ENCODE measurements at places on chromosomes 16 and 17.

DNA sequence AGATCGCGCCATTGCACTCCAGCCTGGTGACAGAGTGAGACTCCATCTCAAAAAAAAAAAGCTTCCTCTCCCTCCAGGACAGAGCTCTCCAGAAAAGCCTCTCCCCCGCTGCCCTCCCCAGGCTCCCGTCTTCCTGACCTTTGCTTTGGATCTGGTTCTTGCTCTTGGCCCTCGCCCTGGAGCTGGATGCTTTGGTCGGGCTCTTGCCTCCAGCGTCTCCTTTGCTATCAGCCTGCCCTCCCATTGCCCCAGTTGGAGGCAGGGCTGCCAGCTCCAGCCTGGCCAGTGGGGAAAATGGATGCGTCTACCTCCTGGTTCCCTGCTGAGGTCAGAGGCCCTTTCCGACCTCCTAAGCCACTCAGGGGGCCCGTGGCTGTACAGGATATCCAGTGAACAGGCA is 35.9 kb downstream of the TRARG1 start:
- no peak for DNase-seq

DNA sequence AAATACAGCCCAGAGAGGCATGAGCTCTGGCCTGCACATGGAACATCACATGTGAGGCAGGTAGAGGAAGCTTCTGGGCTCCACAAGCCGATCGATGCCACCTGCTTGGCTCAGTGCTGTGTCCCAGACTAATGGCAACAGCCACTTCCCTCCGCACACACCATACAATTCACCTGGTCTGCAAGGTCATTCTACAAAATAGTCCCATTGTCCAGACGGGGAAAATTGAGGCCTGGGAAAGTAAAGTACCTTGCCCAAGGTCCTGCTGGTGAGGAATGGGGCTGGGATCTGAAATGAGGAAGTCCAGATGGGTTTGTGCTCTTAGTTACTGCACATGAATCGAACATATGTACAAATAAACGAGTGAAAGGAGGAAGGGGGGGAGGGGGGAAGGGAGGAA is 88.0 kb downstream of the LITAF start:
- no peak for DNase-seq

DNA sequence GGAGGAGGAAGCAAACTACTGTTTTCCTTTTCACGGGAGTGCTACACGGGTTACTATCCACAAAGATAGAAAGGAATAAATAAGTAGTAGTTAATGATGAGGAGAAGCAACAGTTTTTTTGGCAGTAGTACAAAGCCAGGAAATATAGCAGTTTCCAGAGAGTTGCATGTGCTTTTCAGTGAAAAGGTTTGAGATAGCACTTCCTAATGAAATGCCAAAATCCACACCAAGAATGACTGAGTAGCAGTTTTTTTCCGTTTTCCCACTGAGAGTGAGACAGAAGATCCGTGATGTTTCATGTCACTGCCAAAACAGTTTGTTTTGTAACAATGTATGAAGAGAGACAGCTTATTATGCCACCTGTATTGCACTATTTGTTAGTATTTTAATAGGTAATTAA is 129.1 kb downstream of the STX8 start:
- no peak for DNase-seq

- no peak for DNase-seq
Measured at GRCh38 chr16:52677501-52677900, 130.6 kb upstream of the TOX3 start.

DNA sequence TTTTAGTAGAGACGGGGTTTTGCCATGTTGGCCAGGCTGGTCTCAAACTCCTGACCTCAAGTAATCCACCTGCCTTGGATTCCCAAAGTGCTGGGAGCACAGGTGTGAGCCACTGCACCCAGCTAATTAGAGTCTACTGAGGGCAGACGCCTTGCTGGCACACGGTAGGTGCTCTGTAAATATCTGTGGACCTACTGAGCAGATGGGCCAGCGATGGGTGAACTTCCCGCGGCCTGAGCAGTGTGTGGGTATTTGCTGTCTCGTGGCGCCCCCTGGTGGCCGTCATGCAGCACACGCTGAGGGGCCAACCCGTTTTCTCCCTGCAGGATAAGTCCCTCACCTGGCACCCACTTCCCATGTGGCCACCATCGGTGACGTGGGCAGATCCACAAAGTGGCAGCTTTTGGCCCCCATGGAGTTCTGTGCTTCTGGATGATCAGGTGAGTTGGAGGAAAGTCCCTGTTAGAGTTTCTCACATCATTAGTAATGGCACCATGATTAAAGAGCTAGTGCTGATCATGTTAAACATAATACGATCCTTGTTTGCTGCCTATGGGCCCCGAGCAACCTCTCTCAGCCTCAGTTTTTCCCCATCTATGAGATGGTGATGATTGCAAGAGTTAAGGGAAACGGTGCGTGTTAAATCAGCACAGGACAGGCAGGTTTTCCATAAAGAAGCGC is 40.7 kb downstream of the ZDHHC7 start:
- peak; percentile 97 for DNase-seq

DNA sequence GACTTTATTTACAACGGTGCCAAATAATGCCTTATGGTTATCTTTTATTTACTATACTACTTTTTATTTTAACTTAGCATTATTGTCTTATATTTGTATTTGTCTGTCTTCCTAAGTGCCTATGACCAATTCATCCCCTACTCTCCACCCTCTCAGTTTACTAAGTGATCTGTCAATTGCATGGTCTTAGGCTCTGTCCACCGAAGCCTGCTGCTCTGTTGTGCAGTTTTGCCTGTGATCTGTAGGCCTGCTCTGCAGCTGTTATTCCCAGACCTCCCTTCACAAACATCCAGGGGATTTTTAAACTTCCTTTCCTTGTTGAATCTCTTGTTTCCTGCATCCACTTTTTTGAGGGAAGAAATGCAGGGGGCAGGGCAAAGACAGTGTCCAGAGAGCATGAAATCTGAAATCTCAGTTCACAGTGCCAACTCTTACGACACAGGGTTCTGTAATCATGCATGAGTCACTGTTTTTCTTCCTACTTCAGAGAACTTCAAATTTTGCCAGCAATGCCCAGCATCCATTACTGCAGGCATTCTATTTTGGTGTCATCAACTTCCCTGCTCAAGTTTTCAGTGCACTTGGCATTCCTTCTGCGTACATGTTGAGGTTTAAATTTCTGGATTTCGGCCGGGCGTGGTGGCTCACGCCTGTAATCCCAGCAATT is 11.4 kb downstream of the SLFN5 start:
- peak; percentile 10 for DNase-seq

GRCh38 chr16:23081675-23082119 is 67.6 kb downstream of the USP31 start:
- DNase-seq: no peak

GRCh38 chr17:72426948-72427760 is 306.3 kb downstream of the SOX9 start:
- no peak for DNase-seq

DNA sequence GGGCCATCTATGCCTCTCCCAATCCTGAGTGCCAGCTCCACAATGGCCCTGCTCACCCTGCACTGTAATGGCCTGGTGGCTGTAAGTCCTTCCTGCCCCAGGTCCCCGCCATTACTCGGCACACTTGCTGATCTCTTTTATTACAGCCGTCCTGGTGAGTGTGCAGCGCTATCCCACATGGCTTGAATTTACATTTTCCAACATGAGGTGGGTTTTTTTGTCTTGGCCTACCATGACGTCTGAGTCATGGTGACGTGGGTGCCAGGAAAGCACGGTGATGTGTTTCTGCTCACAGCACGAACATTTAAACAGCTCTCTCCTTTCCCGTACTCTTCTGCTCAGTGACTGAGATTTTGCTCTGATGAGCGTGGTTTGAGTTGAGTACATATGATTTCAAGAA is 55.2 kb upstream of the FOXF1 start:
- no peak for DNase-seq

DNA sequence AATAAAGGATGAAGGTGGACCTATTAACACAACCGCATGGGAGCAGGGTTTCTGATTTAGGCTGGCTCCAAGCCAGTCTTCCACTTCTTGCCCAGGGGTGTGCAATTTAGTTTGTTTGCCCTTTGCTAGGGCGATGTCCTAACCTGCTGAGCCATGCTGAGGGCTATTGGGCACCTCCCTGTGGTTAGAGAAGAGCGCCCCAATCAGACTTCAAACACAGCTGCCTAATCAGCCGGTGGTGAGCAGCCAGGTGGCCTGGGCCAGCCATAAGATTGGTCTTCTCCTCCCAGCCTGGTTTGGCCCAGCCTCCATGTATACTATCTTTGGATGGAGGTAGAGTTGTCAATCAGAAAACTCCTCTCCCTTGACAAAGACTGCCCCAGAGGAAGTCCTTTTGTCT is 15.7 kb downstream of the TMEM94 start:
- DNase-seq: no peak

- DNase-seq: no peak
Measured at GRCh38 chr17:73386561-73386960, 74.8 kb upstream of the CDC42EP4 start.

DNA sequence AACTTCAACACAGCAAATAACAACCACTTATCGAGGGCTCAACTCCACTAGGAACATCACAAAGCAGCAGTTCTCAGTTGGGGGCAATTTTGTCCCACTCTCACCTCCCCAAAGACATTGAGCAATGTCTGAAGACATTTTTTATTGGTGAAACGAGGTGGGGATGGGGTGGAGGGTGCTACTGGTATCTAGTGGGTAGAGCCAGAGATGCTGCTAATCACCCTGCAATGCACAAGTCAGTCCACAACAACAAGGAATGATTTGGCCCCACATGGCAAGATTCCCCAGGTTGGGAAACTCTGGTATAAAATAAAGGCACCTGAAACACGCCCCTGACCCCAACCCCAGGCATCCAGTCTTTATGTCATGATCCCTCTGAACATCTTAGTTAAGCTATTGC is 33.3 kb downstream of the TLE7 start:
- no peak for DNase-seq

DNA sequence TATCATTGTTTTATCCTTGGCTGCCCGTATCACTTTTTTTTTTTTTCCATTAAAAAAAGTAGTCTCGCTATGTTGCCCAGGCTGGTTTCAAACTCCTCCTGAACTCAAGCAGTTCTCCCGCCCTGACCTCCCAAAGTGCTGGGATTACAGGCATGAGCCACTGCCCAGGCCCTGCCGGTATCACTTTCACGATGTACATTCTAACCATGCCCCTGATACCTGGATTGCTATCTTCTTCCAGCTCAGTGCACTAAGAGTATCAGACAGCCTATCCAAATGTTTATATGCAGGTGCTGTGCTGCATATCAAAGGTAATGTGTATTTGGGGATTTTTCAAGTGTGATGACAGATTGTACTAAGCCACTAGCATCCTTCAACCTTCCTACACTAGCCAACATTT is 14.2 kb downstream of the MOSMO start:
- DNase-seq: no peak

DNA sequence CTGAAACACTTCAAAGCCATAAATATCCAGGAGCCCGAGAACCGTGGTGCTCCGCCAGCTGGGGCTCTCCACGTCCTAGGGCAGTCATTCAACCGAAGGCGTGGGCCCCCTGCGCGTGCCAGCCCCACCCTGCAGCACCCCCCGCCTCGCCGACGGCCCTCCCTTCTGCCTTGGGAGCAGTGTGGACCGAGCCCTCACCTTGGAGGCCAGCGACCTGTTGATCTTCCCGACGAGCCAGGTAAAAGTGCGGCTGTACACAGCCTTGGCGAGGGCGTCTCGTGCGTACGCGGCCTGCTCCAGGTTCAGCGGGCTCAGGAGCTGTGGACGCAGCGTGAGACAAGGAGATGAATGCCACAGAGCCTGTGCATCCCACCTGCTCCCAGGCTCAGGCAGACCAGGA is 14.1 kb downstream of the MYO1C start:
- DNase-seq: no peak

- DNase-seq: no peak
Measured at GRCh38 chr17:62189377-62189776, 124.3 kb upstream of the MED13 start.

DNA sequence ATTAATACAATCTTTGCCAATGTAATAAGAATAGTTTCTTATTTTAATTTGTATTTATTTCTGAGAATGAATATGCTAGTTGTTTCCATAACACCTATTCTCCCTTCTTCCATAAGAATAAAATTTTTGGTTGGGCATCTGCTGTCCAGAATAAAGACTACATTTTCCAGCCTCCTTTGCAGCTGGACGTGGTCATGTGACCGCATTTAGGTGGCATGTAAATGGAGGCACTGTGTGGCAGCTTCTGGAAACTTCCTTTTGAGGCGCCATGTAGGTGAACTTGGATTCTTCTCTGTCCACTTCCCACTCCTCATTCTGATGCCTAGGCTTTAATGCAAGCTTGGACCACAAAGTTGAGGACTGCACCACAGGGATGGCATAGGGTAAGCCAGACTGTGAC is 215.4 kb upstream of the AXIN2 start:
- no peak for DNase-seq

- DNase-seq: peak; percentile 96
Measured at GRCh38 chr16:2482708-2483534, 8.0 kb downstream of the TBC1D24 start.

DNA sequence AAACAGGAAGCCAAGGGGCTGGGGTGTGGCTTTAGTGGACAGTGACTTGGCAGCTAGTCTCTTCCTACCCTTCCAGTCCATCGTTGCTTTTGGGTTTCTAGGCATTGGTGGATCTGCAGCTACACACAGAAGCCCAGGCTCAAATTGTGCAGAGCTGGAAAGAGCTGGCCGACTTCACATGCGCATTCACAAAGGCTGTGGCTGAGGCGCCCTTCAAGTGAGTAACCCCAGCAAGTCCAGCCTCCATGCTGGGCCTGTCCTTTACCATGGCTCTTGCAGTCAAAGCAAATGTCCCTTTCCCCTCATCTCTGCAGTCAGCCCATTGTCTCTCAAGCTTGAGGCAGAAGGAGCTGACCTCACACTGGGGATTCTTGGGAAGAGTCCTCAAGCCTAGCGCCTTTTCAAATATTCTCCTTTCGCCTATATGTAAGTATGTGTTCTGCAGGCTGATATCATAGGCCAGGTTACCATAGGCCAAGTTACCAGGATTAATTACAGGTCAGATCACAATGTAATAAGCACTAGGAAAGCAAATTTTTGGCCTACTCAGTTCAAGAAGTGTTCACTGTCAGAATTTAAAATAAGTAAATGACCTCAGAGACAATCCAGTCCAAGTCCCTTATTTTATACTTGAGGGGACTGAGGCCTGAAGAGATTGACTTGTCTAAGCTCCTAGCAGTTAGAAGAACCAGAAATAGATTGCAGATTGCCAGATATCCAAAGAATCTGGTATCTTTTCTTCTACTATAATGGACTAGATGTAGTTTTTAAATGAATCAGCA is 6.5 kb downstream of the EME1 start:
- DNase-seq: no peak

GRCh38 chr17:28328325-28328724 is 6.9 kb downstream of the IFT20 start:
- no peak for DNase-seq

- DNase-seq: no peak
Measured at GRCh38 chr17:74164446-74165045, 38.9 kb upstream of the RPL38 start.

GRCh38 chr16:3948378-3948995 is 68.0 kb upstream of the CREBBP start:
- DNase-seq: no peak

DNA sequence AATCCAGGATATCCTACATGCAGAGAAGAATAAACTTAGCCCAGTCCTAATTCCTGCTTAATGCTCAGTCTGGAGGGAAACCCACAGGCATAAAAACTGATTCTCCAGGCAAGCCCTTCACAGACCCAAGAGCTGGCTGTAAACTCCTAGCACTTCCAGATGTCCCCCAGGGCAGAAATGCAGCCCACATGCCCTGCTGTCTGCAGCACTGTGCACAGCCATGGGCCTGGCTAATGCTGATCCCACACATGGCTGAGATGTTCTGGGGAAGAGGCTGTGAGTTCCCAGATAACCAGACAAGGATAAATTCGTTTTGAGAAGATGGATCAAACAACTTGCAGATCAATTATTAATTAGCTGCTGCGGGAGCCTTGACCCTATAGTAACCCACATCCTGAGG is 148.4 kb downstream of the AATF start:
- DNase-seq: no peak

GRCh38 chr17:586920-587685 is 127.5 kb downstream of the VPS53 start:
- no peak for DNase-seq
